ENCODE measurements at places on chromosomes 7 and 10. TPM values are rescaled to one million over a fixed set of nuclear protein-coding genes. Genes with fewer than 3 reads are reported as not detected.

CLDN4 gene
- polyA plus RNA-seq = 90.7 TPM

CYP3A4 gene
- 0.36 TPM for polyA plus RNA-seq

CREB5 gene
- 11.6 TPM for polyA plus RNA-seq

AKR1C8 gene
- polyA plus RNA-seq = 1.1 TPM

- DNase-seq = no peak
Observed at GRCh38 chr10:69074532-69074931, 13.4 kb upstream of the SRGN start.

GRCh38 chr10:70773965-70774809 lies 11.0 kb downstream of the TBATA start:
- DNase-seq = no peak

- DNase-seq = peak; percentile 87
Observed at GRCh38 chr10:123614888-123615287, 51.3 kb upstream of the GPR26 start.

GRCh38 chr10:52313933-52314821 lies at the start of gene DKK1:
TSS of gene DKK1 (plus strand) at chr10:52314281. CDS start at chr10:52314435, 154 bp downstream.
- peak; percentile 56 for DNase-seq

- DNase-seq = no peak
Observed at GRCh38 chr10:130767116-130767730, 544.3 kb downstream of the TCERG1L start.

DNA sequence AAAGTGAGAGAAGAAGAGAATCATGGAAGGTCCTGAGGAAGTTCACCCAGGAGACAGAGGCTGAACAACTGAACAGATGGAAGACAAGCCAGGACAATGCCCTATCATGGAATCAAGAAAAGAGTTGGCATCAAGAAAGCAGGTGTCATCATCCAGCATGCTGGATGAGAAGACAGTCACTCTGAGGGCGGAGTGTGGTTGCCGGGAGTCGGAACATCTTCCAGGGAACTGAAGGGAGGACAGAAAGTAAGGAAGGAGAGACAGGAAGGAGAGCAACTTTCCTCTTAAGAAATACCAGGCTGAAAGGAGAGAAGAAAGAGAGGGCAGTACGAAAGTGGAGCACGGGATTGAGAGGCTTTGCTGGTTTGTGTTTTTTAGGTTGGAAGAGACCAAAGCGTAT lies 654.5 kb upstream of the CELF2 start:
- no peak for DNase-seq

- DNase-seq = no peak
Observed at GRCh38 chr10:4162571-4163286, 377.7 kb upstream of the KLF6 start.

DNA sequence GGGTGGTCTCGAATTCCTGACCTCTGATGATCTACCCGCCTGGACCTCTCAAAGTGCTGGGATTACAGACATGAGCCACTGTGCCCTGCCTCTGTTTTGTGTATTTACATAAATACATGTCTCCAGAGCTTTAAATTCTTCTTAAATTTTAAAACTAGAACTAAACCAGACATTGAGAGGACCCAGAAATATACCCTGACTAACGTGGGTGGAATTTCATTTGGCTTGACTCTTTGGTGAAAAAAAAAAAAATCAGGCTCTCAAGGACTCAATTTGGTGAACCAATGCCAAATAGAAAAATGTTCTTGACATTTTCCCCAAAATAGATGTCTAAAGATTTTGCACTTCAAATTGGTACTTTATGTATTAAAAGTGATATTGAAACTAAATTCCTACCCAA lies 16.6 kb upstream of the FAS start:
- DNase-seq = no peak

- DNase-seq = no peak
Observed at GRCh38 chr10:43211030-43211429, 55.8 kb downstream of the RASGEF1A start.

Data from renal pelvis (tissue), 12 donors.